HFFc6 (cell line): ENCODE measurements at places on chromosomes 16 and 17. TPM values are rescaled to one million over a fixed set of nuclear protein-coding genes. Genes with fewer than 3 reads are reported as not detected.

CRISPLD2 gene
- 11.9 to 15.6 TPM (median 14.1 TPM) in 3 replicates for total RNA-seq

VAC14 gene
- 33.0 to 41.8 TPM (median 37.3 TPM) in 3 replicates for total RNA-seq

C16orf74 gene
- total RNA-seq = 14.4 to 21.0 TPM (median 15.8 TPM) in 3 replicates

SYNGR3 gene
- 1.3 to 1.5 TPM (median 1.4 TPM) in 3 replicates for total RNA-seq

GDPD1 gene
- 0.78 to 2.2 TPM (median 1.5 TPM) in 3 replicates for total RNA-seq

SP2 gene
- 10.9 to 16.8 TPM (median 12.9 TPM) in 3 replicates for total RNA-seq

MFAP4 gene
- 21.2 to 53.8 TPM (median 35.6 TPM) in 3 replicates for total RNA-seq

CES4A gene
- 2.1 to 2.4 TPM (median 2.3 TPM) in 3 replicates for total RNA-seq

TBC1D28 gene
- total RNA-seq = not detected in 2 replicates

TBX4 gene
- 0.14 TPM in 1 of 3 replicates, not detected in the others for total RNA-seq

RHBDF1 gene
- 65.4 to 74.3 TPM (median 65.8 TPM) in 3 replicates for total RNA-seq

ACSM2A gene
- total RNA-seq = not detected in 3 replicates

PRSS21 gene
- not detected in 3 replicates for total RNA-seq

LRRC37A2 gene
- 2.7 to 2.9 TPM (median 2.7 TPM) in 3 replicates for total RNA-seq

PRSS36 gene
- total RNA-seq = 0.34 to 0.66 TPM in 2 of 3 replicates, not detected in the other

HSF4 gene
- 4.6 to 5.7 TPM (median 5.1 TPM) in 3 replicates for total RNA-seq

SPIRE2 gene
- 1.7 to 2.5 TPM (median 1.8 TPM) in 3 replicates for total RNA-seq

VWA3A gene
- 0.41 TPM in 1 of 3 replicates, not detected in the others for total RNA-seq

TMC7 gene
- total RNA-seq = 0.42 to 0.66 TPM (median 0.49 TPM) in 3 replicates

METTL22 gene
- 33.5 to 34.6 TPM (median 33.8 TPM) in 3 replicates for total RNA-seq

GOSR2 gene
- total RNA-seq = 66.2 to 74.4 TPM (median 69.1 TPM) in 3 replicates
